ENCODE measurements at places on chromosomes 2 and 18. TPM values are rescaled to one million over a fixed set of nuclear protein-coding genes. Genes with fewer than 3 reads are reported as not detected.

The C1QL2 gene
- not detected for total RNA-seq

The WDR43 gene
- total RNA-seq, result 71.8 TPM

The DNAJC5G gene
- not detected for total RNA-seq

The CERKL gene
- total RNA-seq, result not detected

The NR4A2 gene
- 1.1 TPM for total RNA-seq

The HOXD11 gene
- total RNA-seq, result 31.6 TPM

The LYPD6 gene
- total RNA-seq, result 3.9 TPM

The DCDC2C gene
- total RNA-seq, result not detected

The COLEC11 gene
- not detected for total RNA-seq

The REG3G gene
- total RNA-seq, result not detected

The TTC21B gene
- 14.9 TPM for total RNA-seq

The ASPRV1 gene
- total RNA-seq, result under 0.01 TPM

The FAM124B gene
- not detected for total RNA-seq

The RETREG2 gene
- 120 TPM for total RNA-seq

The STEAP3 gene
- total RNA-seq, result 30.5 TPM

The GAREM2 gene
- 1.8 TPM for total RNA-seq

The SPDYA gene
- not detected for total RNA-seq

The GPR75 gene
- total RNA-seq, result 2.1 TPM

The GCG gene
- total RNA-seq, result not detected

The MAP3K20 gene
- 55.0 TPM for total RNA-seq

The CDCA7 gene
- 3.0 TPM for total RNA-seq

The TMEM37 gene
- total RNA-seq, result not detected

The TBR1 gene
- total RNA-seq, result 0.97 TPM

The KLHL41 gene
- 0.11 TPM for total RNA-seq

The HDAC4 gene
- total RNA-seq, result 6.3 TPM

The HES6 gene
- total RNA-seq, result 0.86 TPM

The TSPYL6 gene
- not detected for total RNA-seq

The PLA2R1 gene
- total RNA-seq, result 14.9 TPM

The AGXT gene
- total RNA-seq, result not detected

The SLC8A1 gene
- 83.4 TPM for total RNA-seq

The MAPK4 gene
- total RNA-seq, result 0.22 TPM

The SERPINB10 gene
- not detected for total RNA-seq

The CD226 gene
- 1.3 TPM for total RNA-seq

The CLEC4F gene
- total RNA-seq, result not detected

The ITPRIPL1 gene
- total RNA-seq, result 0.25 TPM

The AQP12A gene
- total RNA-seq, result not detected

The RMC1 gene
- total RNA-seq, result 13.3 TPM

The CKAP2L gene
- 6.6 TPM for total RNA-seq

The SERPINB3 gene
- total RNA-seq, result not detected

The SLC40A1 gene
- total RNA-seq, result not detected

The KLHL14 gene
- total RNA-seq, result not detected

The ZC3H6 gene
- total RNA-seq, result 3.3 TPM

The LDAH gene
- 42.1 TPM for total RNA-seq

The SIX2 gene
- not detected for total RNA-seq

The DOK6 gene
- 0.76 TPM for total RNA-seq

Measured in GM23248 (cell line).